ENCODE measurements at places on chromosomes 11 and 22.

- DNase-seq, result no peak
Observed at GRCh38 chr11:110279881-110280280, 16.5 kb downstream of the RDX start.

- DNase-seq, result no peak
Observed at GRCh38 chr11:107804211-107804610, 54.4 kb downstream of the SLC35F2 start.

- no peak for DNase-seq
Observed at GRCh38 chr11:127994736-127995135, 592.6 kb downstream of the ETS1 start.

DNA sequence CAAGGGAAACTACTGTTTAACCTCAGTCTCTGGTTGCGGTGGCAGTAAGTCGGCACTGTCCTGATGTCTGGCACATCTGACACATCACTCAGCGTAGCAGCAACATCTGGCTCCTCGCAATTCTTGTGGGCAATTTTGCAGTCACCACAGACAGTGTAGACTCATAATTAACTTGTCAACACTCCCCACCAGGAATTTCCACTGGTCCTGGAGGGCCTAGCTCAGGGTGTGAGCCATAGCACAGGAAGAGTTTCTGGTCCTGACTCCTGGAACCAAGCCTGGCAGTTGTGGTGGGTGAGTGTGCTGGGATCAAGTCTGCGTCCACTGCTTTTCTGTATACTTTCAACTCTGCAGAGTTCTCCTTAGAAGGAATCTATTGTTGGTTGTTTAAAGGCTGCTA, 209.7 kb downstream of the SNX19 start:
- DNase-seq, result no peak

- peak; percentile 6 for DNase-seq
Observed at GRCh38 chr22:18028817-18029527, 4.6 kb upstream of the MICAL3 start.

GRCh38 chr11:62466444-62466843, 47.6 kb downstream of the SCGB1A1 start:
- DNase-seq, result no peak

- no peak for DNase-seq
Observed at GRCh38 chr11:74288161-74288560, 23.3 kb downstream of the P4HA3 start.

GRCh38 chr22:42442748-42443147, 10.5 kb upstream of the NFAM1 start:
- no peak for DNase-seq

DNA sequence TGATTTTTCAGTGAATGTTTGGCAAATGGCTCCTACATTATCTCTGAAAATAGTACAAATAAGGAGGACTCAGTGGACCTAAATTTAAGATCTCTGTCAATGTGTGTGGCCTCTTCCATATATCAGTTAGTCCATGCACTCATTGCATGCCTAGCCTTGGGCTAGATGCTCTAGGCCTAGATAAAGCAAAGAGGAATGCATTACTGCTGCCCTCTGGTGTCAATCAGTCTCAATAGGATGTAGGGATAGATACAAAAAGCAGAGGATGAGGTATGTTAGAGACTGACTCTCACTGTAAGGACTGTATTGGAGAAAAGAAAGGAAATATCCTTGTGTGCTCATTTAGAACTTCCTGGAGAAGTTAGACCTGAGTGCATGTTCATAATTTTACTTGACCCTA, 42.0 kb downstream of the MS4A2 start:
- DNase-seq, result no peak

DNA sequence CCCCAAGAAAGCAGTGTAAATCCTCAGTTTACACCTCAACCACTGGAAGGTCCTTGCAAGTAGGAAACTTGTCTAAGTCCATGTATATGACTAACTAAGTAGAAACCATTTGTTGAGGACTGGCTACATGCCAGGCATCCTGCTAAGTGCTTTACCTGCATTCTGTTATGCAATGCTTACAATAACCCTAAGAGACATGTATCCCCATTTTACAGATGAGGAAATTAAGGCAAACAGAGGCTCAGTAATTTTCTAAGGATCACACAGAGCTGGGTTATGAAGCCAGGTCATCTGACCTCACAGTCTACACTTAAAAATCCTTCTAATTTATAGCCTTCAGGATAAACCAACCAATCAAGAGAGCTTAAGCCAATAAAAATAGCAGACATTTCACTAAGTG, 1.5 kb downstream of the TIMM10 start:
- DNase-seq, result no peak

DNA sequence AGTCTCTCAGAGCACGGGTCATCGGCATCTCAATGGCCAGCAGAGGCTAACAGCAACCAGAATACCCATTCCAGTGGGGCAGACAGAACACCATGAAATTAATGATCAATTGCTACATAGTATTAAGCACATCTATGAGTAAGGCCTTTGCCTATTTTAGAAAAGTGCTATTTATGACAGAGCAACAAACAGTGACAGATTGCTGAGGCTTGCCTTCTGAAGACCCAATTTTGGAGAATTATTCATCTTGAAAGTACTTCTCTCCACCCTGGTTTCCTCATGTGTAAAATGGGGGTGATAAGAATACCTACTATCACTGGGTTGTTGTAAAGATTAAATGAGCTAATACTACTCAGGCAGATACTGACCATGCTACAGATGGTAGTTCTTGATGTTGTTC, 232.7 kb downstream of the TENM4 start:
- no peak for DNase-seq

- DNase-seq, result no peak
Observed at GRCh38 chr11:121143921-121144320, 42.9 kb downstream of the TECTA start.

- DNase-seq, result no peak
Observed at GRCh38 chr11:113992459-113993110, 17.7 kb downstream of the HTR3A start.

GRCh38 chr11:7522121-7522520, 8.3 kb downstream of the PPFIBP2 start:
- DNase-seq, result no peak

- peak; percentile 89 for DNase-seq
Observed at GRCh38 chr11:61897387-61898246, 6.3 kb upstream of the FADS3 start.

DNA sequence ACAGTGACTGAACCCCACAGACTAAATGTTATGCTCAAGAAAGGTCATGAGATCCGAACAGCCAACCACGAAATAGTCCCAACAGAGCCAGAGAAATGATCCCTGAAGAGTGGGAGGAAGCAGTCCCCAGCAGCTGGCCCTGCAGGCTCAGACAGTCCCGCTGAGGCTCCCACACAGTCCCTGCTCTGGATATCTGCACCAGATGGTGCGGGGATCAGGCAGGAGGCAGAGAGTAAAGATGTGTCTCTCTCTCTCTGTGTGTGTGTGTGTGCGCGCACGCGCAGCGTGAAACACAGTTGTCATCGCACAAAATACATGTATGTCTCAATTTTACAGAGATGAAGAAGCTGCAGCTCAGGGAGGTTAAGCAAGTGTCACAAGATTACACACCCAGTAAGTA, 27.9 kb downstream of the GUCY1A2 start:
- no peak for DNase-seq

GRCh38 chr11:115497303-115497702, 6.9 kb downstream of the CADM1 start:
- DNase-seq, result no peak

GRCh38 chr11:118980191-118980881, 8.8 kb downstream of the FOXR1 start:
- DNase-seq, result peak; percentile 70

- no peak for DNase-seq
Observed at GRCh38 chr11:126815111-126815510, 185.5 kb downstream of the KIRREL3 start.

GRCh38 chr11:57763568-57763967, 2.0 kb downstream of the CTNND1 start:
- DNase-seq, result no peak

DNA sequence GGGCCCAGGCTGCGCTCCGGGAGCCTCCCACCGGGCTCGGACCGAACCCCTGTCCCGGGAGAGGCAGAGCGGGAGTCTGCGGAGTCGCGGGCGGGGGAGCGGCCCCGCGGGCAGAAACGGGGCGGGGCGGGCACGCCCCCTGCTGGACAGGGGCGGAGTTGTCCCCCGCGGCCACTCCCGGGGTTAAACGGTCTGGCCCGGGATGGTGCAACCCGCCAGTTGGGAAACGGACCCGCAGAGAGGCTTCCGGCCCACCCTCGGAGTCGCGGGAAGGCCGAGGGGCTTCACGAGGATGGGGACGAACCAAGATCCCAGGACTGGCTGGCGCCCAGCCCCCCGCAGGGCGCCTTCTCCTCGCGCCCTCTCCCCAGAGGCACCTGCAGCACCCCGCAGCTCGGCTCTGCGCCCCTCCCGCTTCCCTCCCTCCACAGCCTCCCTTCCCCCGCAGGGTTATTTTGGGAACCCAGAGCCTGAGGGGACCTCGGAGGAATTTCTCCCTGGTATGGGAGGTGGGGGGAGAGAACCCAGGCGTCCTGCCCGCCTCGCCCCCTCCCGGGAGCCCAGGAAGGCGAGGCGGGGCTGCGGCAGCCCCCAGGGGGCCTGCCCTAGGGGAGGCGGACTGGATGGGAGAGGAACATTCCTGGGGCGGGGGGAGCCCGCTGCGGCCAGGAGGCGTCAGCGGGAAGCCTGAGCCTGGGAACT, 902 bp downstream of the RASGRP2 start:
- DNase-seq, result peak; percentile 84

- no peak for DNase-seq
Observed at GRCh38 chr11:100827934-100828661, 141.0 kb downstream of the ARHGAP42 start.

- no peak for DNase-seq
Observed at GRCh38 chr22:38694940-38695339, 5.8 kb downstream of the JOSD1 start.

DNA sequence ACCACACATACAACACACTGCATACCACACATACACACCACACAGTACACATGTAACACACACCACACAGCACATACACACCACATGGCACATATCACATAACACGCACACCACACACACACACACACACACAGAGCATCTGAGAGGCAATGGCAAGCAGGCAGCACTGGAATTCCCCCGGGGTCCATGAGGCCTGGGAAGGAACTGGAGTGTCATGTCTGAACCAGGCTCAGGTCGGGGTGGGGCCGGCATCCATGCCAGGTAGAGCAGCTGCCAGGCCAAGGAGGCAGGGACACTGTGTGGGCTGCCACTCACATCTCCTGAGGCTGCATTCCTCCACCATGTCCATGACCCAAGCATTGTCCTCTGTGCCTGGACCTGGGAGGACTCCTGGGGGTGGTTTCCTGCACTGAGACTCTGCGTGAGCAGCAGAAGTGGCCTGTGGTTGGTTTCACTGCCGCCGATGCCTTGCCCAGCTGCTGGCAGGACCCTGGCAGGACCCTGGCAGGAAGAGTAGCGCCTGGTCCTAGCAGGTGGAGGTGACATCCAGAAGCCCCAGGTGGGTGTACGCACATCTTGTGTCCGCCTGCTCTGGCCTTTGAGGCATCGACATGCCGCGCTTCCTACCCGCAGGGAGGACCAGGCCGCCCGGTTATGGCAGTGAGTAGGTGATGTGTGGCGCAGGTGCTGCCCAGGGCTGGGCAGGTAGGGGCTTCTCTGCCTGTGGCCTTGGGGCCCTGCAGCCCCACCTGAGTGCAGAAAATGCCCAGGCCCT, 1280.4 kb downstream of the TBC1D22A start:
- DNase-seq, result no peak

DNA sequence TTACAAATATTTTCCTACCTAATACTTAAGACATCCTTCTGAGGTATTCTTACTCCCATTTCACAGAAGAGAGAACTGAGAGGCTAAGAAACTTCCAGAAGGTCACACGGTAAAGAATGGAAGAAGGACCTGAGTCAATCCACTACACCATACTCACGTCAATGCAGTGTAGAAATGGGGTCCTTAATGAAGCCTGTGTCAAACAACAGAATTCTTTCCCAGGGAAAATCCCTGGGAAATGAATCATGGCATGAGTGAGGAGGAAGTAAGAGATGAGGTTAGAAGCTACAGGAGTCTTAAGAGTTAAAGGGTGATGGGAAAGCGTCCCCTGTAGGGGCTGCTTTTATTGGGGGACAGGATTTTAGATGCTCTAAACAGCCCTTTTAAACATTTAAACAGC, 147.9 kb downstream of the C11orf91 start:
- DNase-seq, result no peak

DNA sequence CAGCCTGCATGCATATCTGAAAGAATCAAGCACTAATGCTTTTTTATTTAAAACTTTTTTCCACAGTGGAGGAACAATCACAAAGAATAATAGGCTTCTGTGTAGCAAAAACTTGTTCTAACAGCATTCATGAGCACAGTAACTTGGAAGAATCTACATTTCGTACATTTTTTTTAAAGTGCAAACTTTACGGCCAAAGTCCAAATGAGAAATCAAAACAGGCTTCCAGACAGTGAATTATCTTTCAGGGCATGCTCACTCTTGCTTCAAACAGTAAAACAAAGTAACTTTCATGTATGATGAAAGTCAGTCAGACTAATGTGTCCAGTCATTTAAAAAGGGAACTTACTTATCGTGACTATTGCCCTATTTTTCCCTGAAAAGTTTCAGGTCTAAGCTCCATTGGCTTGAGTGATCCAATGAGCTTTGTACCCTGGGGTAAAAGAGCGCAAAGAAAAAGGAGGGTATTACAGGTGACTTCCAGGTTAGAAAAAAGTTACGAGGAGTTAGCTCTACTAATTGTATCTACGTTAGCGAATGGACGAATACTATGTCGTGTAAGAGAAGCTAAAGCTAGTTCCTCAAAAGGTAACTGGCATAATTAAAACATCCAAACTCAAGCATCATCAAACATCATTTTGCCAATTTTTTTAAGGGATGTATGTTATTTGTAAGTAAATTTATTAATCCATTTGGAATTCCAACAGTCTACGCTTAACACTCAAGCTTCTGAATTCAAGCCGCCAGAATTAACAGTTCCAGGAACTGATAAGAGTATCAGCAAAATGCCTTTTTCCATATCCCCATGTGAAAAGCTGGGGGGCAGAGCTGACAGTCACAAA, 1.7 kb downstream of the PICALM start:
- no peak for DNase-seq

DNA sequence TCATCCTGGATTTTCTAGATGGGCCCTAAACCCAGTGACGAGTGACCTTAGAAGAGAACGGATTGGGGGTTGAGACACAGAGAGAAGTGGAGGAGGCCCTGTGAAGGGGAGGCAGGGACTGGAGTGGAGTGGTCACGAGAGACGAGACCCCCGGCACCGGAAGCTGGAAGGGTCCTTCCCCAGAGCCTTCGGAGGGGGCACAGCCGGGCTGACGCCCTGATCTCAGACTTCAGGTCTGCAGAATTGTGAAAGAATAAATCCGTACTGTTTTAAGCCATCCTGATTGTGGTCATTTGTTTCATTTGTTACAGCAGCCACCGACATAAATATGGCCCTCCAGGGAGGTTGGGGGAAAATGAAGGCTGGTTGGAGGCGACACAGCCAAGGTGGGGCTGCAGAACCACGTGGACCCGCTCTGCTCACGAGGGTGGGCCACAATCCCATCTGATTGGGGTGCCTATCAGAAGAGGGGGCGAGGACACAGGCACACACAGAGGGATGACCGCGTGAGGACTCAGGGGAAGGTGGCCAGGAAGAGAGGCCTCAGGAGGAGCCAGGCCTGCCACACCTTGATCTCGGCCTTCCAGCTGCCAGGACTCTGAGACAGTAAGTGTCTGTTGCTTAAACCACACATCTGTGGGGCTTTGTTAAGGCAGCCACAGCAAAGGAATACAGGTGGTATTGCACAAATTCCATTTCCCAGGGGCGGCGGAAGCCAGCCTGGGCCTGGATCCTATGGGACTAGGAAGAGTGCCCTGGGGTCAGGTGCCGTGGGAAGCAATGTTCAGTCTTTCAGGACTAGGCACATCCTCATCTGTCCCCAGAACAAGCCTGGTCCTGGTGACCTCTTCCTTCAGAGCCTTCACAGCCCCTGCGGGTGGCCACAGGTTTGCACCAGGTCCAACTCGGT, 73.3 kb upstream of the SHANK2 start:
- DNase-seq, result no peak

All from sciatic nerve (tissue), 2 donors.